ENCODE measurements at places on chromosomes 2 and 18. TPM values are rescaled to one million over a fixed set of nuclear protein-coding genes. Genes with fewer than 3 reads are reported as not detected.

COL4A4 gene
- 0.43 TPM for total RNA-seq

TET3 gene
- 15.1 TPM for total RNA-seq

GORASP2 gene
- 45.8 TPM for total RNA-seq

CERKL gene
- total RNA-seq = 0.36 TPM

TTC21B gene
- 20.1 TPM for total RNA-seq

C2orf81 gene
- 0.85 TPM for total RNA-seq

ABCG8 gene
- not detected for total RNA-seq

NLRC4 gene
- total RNA-seq = 0.07 TPM

SERPINB10 gene
- total RNA-seq = 0.43 TPM

FKBP1B gene
- 6.4 TPM for total RNA-seq

OSR1 gene
- 1.7 TPM for total RNA-seq

GALNT13 gene
- total RNA-seq = 1.0 TPM

SLC35G4 gene
- total RNA-seq = not detected

CASP8 gene
- total RNA-seq = 25.6 TPM
